AG04450 (cell line): ENCODE measurements at places on chromosomes 2 and 18. TPM values are rescaled to one million over a fixed set of nuclear protein-coding genes. Genes with fewer than 3 reads are reported as not detected.

ALKAL2 gene
- 0.14 TPM in 1 of 2 replicates, not detected in the other for polyA plus RNA-seq

SLC4A5 gene
- polyA plus RNA-seq, result 0.15 and 0.25 TPM in 2 replicates

TUBB8B gene
- 0.12 TPM in 1 of 2 replicates, not detected in the other for polyA plus RNA-seq

FAHD2B gene
- polyA plus RNA-seq, result 3.4 and 4.5 TPM in 2 replicates

BOLL gene
- polyA plus RNA-seq, result not detected in 2 replicates

ASB18 gene
- not detected in 2 replicates for polyA plus RNA-seq

C2orf72 gene
- 0.02 TPM in 1 of 2 replicates, not detected in the other for polyA plus RNA-seq

FKBP1B gene
- polyA plus RNA-seq, result 19.4 and 19.7 TPM in 2 replicates

G6PC2 gene
- not detected in 2 replicates for polyA plus RNA-seq

DNA sequence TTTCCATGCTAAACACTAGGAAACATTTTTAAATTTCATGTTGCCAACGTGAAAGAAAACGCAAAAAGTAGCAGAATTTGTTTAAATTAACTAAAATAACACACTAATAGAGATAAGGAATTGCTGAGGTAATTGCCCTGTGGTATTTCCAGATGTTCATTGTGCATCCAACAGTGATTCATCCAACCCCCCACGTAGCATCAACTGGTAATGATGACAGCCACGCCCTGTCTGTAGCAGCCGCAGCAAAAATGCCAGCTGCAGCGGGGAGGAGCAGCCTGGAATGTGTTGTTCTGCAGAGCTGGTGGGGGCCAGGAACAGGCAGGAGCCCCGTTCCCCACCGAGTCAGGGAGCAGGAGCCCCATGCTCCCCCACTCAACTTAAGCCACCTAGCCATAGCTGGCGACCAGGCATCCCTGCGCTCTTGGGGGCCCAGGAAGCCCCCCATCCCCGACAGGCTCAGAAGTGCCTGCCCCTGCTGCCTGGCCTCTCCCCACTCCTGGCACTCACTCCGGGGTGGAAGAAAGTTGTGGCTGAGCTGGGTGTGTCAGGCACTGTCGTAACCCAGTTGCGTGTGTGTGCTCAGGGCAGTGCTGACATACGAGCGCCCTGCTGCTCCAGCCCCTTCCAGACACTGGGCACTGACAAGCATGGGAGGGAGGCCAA is 695.1 kb upstream of the ACVR2A start:
- DNase-seq, result no peak

- DNase-seq, result no peak
These were observed 2.0 kb upstream of the TEX44 start for GRCh38 chr2:231590614-231591013.

GRCh38 chr2:225865468-225865867 is 466.0 kb downstream of the NYAP2 start:
- DNase-seq, result peak; percentile 16

DNA sequence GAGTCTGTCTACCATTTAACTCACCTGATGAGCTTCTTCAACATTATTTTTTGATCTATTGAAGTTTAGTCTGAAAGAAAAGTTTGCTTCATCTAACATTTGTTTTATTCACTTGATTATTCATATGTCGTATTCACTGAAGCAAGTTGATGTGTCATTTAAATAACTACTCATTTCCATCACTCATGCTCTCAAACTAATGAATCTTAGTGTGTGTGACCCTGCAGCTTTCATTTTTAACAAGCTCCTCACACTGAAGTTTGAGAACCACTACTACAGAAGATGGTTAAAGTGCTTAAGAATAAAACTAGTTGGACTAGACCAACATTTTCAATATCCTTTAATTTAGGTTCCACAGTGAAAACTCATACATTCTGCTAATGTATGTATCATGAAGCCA is 1.8 kb upstream of the ABI2 start:
- DNase-seq, result no peak

- no peak for DNase-seq
These were observed 239.3 kb downstream of the GBX2 start for GRCh38 chr2:235928751-235929370.

GRCh38 chr2:231361701-231362554 is 33.6 kb upstream of the B3GNT7 start:
- DNase-seq, result no peak

DNA sequence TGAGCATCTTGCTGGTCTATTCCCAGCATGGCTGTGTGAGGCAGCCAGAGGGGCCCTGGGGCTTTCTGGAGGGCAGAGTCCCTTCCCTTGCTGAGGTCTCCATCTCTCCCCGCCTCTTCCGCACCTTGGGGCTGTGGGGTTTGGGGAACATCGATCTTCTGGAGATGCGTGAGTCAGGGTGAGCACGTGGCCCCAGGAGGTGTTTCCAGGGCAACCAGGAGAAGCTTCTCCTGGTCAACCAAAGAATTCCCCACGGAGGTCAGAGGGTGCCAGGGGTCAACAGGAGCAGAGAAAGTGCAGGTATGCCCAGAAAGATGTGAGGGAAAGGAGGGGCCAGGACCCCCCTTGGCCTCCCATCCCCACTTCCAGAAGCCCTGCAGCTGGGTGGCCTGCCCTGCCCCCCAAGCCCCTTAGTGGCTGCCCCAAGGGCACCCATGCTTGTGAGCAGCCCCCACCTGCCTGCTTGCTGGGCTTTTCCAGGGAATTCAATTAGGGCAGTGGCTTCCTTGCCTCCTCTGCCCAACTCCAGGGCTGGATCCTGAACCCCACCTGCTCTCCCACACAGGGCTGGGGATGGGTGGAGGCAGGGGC is 2.8 kb upstream of the PROM2 start:
- no peak for DNase-seq

- DNase-seq, result no peak
These were observed 39.2 kb downstream of the ARHGEF4 start for GRCh38 chr2:130875935-130876334.

DNA sequence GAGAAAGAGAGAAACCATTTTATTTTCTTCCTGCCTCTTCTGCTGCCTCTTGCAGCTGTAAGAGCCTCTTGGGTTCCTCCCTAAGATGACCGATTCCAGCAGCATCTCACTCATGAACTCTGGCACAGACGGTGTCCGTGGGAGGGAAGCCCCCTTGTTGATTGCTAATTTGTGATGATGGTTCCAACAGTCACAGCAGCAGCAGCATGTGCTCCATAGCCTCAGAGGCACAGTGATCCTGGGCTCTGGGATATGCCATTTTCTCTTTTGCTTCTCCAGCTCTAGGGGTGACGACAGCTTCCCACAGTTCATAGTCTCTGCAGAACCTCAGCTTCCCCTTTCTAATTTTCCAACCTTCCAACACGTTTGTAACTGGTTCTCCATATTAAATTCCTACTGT is 324.2 kb upstream of the HS6ST1 start:
- DNase-seq, result no peak

DNA sequence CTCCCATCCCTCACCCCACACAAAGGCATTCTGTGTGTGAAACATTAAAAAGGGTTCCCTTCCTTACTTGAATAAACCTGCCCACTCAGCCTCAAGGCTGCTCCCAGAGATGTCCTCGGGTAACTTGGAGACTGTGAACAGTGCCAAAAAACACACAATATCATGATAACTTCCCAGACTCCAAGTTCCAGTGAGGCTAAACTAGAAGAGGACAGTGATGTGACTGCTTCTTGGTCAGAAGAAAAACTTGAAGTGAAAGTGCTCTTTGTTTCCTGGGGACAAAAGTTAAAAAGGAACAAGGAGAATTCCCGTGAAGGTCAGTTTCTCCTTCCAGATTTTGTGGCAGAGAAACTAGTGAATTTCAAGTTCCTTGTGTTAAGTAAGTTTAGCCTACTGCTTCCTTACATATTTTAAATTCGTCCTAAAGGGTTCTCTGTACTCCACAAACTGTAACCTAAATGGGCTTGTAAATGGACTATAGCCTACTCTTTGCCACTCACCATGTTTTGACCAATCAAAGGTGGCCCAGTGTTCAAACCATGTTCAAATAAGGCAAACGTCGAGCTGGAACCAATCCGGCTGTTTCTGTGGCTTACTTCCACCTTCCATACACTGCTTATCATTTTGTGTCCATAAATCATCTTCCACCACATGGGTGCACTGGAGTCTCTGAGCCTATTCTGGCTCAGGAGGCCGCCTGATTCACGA is 20.4 kb downstream of the TPRKB start:
- peak; percentile 1 for DNase-seq

- no peak for DNase-seq
These were observed 22.1 kb downstream of the RAB3GAP1 start for GRCh38 chr2:135074216-135074615.
